ENCODE measurements at places on chromosomes 12 and 14.
A peak's percentile ranks its signal among the peaks of the same experiment; 100 is the strongest.

DNA sequence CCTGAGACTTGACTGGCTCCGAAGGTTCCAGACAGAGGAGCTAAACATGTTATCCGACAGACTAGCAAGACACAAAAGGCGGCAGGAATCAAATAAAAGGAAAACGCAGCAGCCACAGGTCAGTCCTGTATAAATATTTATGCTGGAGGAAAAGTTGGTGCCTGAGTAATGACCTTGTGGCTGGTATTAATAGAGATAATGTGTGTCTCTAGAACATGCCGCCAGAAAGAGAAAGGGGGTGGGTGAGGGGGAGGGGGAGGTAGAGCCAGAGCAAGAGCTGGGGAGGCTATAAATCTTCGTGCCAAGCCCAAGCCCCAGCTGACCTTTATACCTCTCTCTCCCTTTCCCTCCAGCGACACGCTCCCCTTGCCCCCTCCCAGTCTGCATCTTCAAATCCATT, 590.4 kb downstream of the MED13L start:
- no peak for DNase-seq
- no peak overlapping the region for H3K27ac ChIP-seq
- H3K4me1 ChIP-seq: no peaks in the 10 kb centered on the region
- H3K27me3 ChIP-seq: peaks cover 2% of the 10 kb centered on the region

- no peak for DNase-seq
- no peak overlapping the region for H3K27ac ChIP-seq
- no peak overlapping the region for H3K4me3 ChIP-seq
- no peaks in the 10 kb centered on the region for H3K27me3 ChIP-seq
Observed at GRCh38 chr14:33040372-33041140, 101.9 kb downstream of the NPAS3 start.

GRCh38 chr12:56143217-56143616, 9.2 kb upstream of the MYL6B start:
- peaks cover 68% of the 10 kb centered on the region for H3K36me3 ChIP-seq
- peak overlapping the region; percentile 20 for H3K27ac ChIP-seq
- no peak for DNase-seq
- no peak overlapping the region for H3K4me3 ChIP-seq
- H3K27me3 ChIP-seq: no peaks in the 10 kb centered on the region

- H3K4me3 ChIP-seq: peak overlapping the region; percentile 71
- H3K27ac ChIP-seq: no peak overlapping the region
- H3K36me3 ChIP-seq: no peaks in the 10 kb centered on the region
- no peak for DNase-seq
- peaks cover 19% of the 10 kb centered on the region for H3K4me1 ChIP-seq
Observed at GRCh38 chr14:94768521-94769390, 1.2 kb downstream of the GSC start.

- H3K4me1 ChIP-seq: no peaks in the 10 kb centered on the region
- H3K4me3 ChIP-seq: no peak overlapping the region
- H3K36me3 ChIP-seq: no peaks in the 10 kb centered on the region
- H3K27ac ChIP-seq: no peak overlapping the region
Observed at GRCh38 chr14:68231898-68232297, 412.3 kb downstream of the RAD51B start.

Data from activated B cell treated with CpG ODN at 0.5 μM for 24 hours (primary cell).